ENCODE measurements at places on chromosomes 7 and 10.

GRCh38 chr7:11341285-11341944, 367.7 kb downstream of the PHF14 start:
- DNase-seq: peak; percentile 20

DNA sequence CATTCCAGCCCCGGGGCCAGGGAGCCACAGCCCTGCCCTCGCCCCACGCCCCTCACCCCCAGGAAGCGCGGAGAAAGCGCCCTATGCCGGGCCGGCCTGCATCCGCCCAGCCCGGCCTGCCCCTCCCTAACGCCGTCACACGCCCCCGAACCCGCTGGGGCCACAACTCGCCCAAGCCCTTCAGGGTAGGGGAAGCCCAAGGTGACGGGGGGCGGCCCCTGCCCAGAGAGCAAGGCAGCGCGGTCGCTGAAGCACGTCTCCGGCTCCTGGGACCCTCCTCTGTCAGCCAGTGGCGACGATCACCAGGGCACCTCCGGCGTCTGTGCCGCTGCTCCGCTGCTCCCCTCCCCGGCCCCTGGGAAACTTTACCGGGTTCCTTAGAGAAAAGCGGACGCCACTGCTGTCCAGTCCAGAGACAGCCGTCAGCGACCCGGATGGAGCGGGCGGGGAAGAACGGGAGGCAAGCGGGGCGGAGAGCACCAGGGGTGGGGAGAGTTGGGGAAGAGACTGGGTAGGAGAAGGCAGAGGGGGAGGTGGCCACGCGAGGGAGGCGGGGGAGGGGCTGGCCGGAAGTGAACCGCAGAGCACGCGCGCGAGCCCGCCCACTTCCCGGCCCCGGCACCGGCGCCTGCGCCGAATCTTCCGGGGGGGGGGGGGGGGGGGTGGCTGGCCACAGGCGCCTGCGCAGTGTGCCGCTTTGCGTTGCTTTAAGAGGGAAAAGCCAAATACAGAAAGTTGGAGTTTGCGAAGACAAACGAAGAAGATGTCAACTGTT, at the start of gene HERC4:
HERC4 (minus strand) TSS at position 509 of the 775 bp plus-strand sequence. CDS start 2,175 bp downstream, outside the sequence.
- peak; percentile 89 for DNase-seq

- peak; percentile 75 for DNase-seq
Observed at GRCh38 chr7:129829737-129830631, 122.8 kb downstream of the UBE2H start.

DNA sequence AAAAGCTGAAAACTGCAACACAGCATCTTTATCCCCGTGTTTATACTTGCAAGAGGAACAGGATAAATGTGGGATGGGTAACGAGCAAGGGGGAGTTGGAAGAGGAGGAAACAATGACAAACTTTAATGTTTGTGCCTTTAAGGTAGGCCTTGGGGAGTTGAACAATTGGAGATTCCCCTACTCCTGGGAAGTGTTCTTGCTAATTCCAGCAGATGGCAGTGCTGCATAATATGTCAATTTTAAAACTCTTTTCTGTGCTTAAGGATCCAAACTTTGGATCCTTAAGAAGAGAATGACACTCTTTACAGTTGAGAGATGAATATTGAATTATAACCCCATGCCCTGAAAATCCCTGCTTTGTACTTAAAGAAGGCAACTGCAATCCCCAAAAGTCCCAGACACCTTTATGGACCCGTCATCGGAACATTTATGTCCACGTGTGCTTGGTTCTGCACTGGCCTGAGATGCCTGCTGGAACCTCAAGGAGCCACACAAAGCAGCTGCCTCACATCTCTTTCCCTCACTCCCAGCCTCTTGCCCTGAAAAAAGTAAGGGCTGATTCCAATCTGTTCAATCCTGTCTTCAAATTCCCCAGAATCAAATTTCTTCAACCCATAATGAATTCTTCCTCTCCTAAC, 12.0 kb downstream of the IFIT5 start:
- DNase-seq: peak; percentile 42

DNA sequence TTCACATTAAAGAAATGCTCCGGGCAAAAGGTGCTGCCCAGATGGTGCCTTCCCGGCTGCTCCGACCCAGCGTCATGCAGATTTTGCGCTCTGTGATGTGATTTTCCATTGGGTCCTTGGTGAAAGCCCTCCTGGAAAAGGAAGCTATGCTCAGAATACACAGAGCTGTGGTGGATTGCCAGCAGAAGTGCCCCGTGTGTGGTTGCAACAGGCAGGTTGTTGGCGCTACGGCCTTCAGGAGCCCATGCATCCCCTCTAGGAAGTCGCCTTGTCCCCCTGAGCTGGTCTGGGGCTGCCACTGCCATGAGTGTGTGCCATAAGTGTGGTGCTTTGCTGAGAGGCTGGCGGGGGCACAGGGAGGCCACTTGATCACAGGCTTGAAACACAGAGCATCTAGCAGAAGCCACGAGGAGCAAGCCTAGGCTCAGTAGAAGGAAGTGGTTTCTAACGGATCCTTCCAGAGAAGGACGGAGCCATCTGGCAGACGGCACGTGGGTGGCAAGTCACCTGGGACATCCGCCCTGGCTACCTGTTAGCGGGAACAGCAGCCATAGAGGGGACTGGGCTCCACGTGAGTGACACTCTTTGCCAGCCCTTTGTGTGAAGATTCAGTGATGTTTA, 210.9 kb downstream of the CUX1 start:
- peak; percentile 89 for DNase-seq

Measured in common myeloid progenitor, CD34-positive (primary cell).